ENCODE measurements at places on chromosomes 1 and 21.

GRCh38 chr1:48572646-48573258 lies 100.7 kb upstream of the SPATA6 start:
- DNase-seq = peak; percentile 47

GRCh38 chr1:41629141-41629540 lies 144.7 kb upstream of the EDN2 start:
- no peak for DNase-seq

DNA sequence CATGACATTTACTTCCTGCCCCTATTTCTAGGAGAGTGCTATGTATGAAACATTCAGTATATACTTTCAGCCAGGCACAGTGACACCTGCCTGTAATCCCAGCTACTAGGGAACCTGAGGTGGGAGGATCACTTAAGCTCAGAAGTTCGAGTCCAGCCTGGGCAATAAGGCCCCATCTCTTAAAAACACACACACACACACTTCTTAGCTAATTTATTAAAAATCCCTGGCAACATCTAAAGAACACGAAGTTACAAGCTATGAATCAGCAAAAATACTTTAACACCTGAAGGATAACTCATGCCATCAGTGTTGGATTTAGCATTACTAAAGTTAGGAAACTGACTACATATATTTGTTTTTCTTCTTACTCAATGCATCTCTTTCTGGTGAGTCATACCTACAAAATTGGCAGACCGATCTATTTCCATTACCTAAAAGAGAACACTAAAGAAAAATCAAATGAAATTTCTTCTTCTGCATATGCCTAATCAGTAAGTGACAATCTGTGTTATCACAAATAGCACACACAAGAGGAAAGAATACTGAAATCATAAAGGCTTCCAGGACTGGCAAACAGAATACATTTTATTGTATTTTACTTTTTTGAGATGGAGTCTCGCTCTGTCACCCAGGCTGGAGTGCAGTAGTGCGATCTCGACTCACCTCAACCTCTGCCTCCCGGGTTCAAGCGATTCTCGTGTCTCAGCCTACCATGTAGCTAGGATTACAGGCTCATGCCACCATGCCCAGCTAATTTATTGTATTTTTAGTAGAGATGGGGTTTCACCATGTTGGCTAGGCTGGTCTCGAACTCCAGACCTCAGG lies 41.4 kb downstream of the RNF115 start:
- no peak for DNase-seq

- no peak for DNase-seq
Measured at GRCh38 chr1:224565611-224566406, 50.3 kb upstream of the CNIH3 start.

DNA sequence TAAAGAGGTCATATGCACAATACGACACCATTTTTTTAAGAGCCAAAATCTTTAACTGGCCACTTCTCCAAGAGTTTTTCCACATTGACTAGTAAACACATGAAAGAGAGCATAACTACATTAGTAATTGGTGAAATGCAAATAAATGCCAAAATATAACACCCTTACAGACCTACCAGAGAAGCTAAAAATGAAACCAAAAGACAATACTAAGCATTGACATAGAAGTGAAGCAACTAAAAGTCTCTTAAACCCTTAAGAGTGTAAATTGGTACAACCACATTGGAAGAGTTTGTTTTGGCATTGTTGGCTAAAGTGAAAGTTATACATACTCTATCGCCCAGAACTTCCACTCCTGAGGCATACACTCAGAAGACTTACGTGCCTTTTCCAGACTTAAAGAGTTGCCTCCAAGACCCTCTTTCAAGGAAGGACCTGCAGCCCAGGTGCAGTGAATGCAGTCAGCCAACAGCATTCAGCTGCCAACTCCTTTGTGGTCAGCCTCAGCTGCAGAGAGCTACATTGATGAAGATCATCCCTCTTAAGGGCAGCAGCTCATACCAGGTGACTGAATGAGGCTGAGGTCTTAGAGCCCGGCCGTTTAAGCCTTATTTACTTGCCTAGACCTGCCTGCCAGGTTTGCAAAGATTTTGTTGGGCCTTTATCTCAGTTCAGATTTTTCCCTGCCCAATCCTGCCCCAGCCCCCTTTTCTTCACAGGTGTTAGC lies 839.1 kb upstream of the ADGRL2 start:
- DNase-seq = no peak

GRCh38 chr1:223246476-223247112 lies 103.5 kb upstream of the TLR5 start:
- no peak for DNase-seq

GRCh38 chr1:4052657-4053056 lies 152.6 kb upstream of the C1orf174 start:
- no peak for DNase-seq

DNA sequence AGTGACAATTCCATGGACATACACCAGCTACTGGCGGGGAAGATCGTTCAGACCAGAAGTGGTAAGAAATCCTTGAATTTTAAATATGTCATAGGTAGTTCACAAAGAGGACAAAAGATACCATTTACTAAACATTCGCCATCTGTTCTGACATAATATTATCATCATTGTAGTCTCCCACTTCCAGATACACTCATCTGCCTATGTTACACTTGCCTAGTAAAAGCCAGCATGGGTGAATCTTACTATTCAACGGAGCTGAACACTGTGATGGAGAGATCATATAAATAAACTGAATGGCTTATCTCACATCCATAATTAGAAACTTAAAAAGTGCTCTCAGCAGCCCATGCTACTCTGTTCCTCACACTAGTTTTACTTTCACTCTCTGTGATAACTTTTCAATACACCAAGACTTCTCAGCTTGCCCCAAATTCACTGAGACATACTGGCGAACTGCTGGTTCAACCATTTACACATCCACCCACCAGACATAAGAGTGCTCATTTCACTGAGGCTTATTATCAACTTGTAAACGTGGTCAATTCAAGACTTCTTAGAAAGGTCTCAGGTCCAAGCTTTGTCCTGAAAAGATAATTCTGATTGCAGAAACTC lies 463 bp upstream of the PRRC2C start:
- DNase-seq = no peak

DNA sequence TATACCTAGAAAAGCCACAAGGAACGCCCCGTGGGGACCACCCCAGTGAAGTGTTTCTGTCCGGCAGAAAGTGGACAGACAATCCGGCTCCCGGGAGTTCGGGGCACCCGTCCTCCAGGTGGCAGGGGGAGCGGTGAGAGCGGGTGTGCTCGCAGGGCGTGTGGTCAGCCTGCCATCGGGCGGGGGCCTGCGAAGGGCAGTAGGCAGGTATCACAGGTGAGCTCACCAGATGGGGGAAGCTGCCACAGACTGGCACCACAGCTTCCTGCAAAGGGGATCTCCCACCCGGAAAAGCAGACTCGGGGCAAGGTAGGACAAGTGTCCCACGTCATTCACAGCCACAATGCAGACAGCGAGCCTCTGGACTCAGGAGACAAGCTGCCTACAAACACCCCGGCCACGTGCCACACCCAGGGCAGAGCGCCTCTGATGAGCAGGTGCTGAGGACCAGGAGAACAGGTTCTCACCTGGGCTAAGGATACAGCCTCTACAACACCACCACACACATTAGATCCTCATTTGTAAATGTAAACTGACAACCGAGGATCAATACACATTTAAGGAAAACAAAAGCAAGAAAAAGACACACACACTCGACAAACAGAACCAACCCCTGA lies 36.4 kb downstream of the VPS26C start:
- peak; percentile 46 for DNase-seq

DNA sequence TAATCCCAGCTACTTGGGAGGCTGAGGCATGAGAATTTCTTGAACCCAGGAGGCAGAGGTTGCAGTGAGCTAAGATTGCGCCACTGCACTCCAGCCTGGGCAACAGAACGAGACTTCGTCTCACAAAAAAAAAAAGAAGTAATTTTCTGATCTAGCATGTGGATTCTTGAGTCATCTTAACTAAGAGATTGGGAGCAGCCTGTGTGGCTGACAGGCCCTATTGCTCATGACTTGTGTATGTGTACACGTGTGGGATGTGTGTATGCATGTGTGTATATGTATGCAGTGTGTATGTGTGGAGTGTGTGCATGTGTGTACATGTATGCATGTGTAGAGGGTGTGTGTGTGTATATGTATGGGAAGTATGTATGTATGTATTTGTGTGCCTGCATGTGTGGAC lies 29.5 kb downstream of the DOP1B start:
- no peak for DNase-seq
